ENCODE measurements at places on chromosomes 12 and 14. TPM values are rescaled to one million over a fixed set of nuclear protein-coding genes. Genes with fewer than 3 reads are reported as not detected.

GRCh38 chr14:30482276-30482675 is 76.7 kb upstream of the G2E3 start:
- DNase-seq = no peak

DNA sequence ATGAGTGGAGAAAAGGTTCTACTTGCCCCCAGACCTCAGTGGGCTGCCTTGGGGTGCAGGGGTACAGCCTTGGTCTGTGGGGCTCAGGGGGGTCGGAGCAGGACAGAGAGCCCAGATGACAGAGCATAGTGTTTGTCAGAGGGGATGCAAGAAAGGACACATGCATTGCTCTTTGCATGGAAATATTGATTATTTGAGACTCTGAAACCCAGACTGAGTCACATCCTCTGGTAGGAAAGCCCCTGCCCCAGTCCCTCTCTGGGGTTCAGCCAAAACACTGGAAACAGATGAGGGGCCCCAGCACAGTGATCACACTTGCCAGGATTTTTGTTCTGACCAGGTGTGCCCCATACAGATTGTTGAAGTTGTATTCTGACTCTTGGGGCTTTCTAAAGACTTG is 1094.4 kb downstream of the BCL11B start:
- no peak for DNase-seq

GRCh38 chr14:104335611-104336010 is 197.2 kb downstream of the KIF26A start:
- no peak for DNase-seq

- no peak for DNase-seq
Measured at GRCh38 chr12:7869137-7869536, 3.6 kb downstream of the SLC2A14 start.

DNA sequence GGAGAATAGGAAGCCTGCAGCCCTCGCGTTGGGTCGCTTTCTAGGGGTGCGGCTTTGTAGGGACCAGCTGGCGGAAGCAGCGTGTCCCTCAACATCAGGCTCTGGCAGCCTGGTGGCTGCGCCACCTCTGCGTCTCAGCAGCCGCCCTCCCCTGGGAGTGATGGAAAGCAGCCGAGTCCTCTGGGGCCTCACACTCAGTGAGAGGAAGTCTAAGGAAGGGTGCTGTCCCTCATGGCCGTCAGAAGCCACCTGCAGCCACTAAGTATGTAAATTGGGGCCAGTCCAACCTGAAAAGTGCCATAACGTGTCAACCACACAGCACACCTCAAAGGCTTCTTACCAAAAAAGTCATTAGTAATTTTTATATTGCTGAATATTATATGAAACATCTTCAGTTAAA is 80.3 kb downstream of the WDR20 start:
- no peak for DNase-seq

CACNA2D4 gene
- total RNA-seq = 4.0 TPM

L2HGDH gene
- 4.0 TPM for total RNA-seq

CNTN1 gene
- total RNA-seq = 1.5 TPM
